ENCODE measurements at places on chromosomes 12 and 14.
A peak's percentile ranks its signal among the peaks of the same experiment; 100 is the strongest.

DNA sequence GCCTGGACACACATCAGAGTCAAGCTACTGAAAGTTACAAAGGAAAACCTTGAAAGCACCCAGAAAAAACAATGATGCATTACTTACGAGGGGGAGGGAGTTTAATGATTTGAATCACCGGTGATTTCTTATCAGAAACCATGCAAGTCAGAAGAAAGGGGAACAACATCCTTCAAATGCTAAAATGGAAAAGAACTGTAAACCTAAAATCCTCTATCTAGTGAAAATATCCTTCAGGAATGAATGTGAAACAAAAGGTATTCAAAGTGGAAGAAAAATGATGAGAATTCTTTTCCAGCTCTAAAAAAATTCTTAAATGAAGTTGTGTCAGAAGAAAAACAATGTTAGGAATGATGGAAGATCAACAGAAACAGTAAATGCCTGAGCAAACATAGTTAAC lies 16.8 kb downstream of the SCAF11 start:
- no peak for DNase-seq

GRCh38 chr14:28344381-28344780 lies 422.2 kb upstream of the FOXG1 start:
- no peak for DNase-seq

- DNase-seq: no peak
Observed at GRCh38 chr12:6528539-6529235, 5.6 kb upstream of the GAPDH start.

GRCh38 chr12:3972576-3972975 lies 99.4 kb upstream of the PARP11 start:
- no peak for DNase-seq

DNA sequence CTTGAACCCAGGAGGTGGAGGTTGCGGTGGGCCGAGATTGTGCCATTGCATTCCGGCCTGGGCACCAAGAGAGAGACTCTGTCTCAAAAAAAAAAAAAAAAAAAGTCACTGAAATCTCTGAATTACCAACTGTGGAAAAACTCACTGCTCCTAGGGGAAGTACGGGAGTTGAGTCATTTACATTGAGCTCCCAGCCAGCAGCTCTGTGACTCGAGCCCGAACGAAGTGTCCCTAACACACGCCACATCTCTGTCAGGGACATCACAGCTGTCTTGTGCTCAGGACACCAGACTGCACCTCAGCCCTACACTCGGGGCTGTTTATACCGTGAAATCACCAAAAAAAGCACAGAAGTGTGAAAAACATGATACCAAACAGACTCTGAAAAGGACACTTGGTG lies 21.1 kb downstream of the ATP6V0A2 start:
- DNase-seq: no peak

- DNase-seq: no peak
Observed at GRCh38 chr12:67539946-67540345, 108.6 kb upstream of the DYRK2 start.

DNA sequence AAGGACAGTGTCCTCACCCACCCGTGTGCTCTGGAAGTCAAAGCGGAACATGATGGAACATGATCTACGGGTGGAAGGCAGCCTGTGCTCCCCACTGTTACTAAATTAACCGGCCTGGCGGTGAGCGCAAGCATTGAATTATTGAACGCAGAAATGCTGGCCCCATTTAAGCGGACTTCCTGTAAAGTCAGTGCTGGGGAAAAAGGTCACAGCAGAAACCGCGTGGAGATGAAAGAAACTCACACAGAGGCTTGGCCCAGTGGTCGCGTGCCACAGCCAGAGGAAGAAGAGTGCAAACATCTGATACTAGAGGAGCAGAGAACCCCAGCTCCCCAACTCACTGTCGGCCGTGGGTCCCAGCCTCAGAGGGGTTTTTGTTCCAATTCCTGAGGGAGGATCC lies 321.2 kb downstream of the ADGRD1 start:
- DNase-seq: no peak

GRCh38 chr12:12466157-12466556 lies 96.5 kb downstream of the DUSP16 start:
- DNase-seq: no peak

DNA sequence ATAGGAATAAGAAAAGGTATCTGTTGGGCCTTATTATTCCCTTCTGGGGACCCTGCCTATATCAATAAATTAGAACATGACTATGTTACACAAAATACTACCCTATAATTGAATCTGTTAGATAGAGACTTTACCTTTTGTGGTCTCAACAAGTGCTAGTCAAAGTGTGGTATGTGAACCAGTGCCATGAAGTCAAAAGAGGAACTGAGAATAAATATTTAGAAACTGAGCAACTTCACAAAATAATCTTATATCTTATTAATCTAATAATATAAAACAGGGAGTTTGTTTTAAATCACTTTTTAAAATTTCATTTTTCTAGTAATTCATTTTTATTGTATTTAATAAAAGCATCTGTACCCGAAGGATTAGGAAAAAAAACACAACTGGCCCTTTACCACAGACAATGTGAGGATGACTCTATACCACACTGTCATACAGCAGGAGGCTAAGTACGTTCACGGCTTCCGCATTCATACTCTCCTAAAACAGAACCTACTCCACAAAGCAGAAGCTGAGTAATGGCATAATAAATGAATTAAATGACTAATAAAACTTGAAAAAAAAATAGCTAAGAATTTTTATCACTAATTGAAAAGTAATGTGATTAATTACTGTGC lies 42.1 kb downstream of the SEC23A start:
- DNase-seq: no peak

DNA sequence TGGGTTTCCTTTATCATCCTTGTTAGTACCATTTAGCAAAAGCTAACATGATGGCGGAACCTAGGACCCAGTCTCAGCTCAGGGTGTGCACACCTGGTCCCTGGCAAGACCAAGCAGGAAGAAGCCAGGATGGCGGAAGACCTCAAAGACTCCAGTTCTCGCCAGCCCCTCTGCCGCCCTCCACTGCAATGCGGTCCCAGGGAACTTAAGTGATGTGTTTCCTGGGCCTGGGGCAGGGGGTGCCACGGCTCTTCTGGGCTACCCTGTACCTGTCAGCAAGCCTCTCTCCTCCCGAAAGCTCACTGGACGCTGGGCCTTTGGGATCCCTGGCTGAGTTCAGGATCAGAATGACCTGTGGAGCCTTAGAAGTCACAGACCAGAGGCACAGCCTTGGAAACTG lies 71.3 kb downstream of the FBXL14 start:
- no peak for DNase-seq

DNA sequence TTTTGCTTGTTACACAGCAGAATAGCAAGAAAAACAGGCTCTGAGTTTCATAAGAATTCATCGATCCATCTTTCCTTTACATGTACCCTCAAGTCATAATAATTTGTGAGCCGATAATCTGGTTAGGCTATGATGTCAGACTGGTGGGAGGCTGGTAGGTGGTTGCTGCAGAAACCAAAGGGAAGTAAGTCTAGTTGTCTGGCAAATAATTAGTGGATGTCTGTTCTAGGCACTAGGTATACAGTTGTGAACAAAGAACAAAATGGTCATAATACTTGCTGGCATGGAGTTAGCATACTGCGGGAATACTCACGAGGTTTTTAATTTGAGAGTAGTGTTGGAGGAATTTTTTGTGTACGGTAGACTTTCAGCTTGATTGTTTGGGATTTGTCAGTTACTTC lies 8.8 kb downstream of the SUSD6 start:
- DNase-seq: no peak

DNA sequence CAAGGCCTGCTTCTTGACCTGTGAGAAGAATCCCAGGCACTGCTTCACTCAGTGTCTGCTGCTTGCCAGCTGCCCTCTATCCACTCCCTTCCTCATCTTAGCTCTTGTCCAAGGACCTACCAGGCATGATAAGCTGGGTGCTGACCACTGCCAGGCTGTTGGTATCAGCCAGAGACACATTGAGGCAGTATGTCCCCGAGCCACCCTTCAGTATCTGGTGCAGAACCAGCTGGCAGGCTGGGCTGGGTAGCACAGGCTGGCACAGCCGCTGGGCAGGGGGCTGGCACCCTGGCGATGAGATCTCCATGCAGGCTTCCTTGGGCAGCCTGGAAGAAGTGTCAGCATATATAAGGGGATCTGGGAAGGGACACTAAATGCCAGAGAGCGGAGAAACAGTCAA lies 10.5 kb downstream of the PMEL start:
- DNase-seq: no peak

DNA sequence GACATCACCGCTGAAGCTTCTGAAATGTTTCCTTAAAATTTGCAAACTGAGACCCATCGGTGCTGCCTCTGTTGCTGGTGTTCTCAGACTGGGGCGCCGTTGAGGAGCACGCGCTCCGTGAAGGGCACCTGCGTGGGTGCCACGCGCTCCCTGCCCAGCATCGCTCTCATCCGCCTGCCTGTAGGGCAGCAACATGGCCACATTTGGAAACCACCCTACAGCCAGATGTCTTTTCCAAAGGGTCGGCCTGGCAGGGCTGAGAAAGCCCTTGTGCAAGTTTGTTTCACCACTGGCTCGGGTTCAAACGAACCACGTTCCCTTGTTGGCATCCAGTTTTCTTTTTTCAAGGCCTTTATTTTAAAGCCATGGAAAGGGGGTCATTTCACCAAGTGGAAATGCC lies 13.9 kb downstream of the ADGRD1 start:
- DNase-seq: no peak

- DNase-seq: no peak
Observed at GRCh38 chr12:27940245-27940644, 32.3 kb downstream of the PTHLH start.

- no peak for DNase-seq
Observed at GRCh38 chr12:53101931-53102781, 1.1 kb upstream of the SOAT2 start.

- DNase-seq: no peak
Observed at GRCh38 chr14:42565556-42565955, 958.9 kb downstream of the LRFN5 start.

- no peak for DNase-seq
Observed at GRCh38 chr12:131196220-131196619, 242.5 kb downstream of the ADGRD1 start.

GRCh38 chr14:65425885-65426284 lies 13.4 kb downstream of the FUT8 start:
- DNase-seq: no peak

- no peak for DNase-seq
Observed at GRCh38 chr12:24255920-24256665, 306.6 kb upstream of the SOX5 start.

DNA sequence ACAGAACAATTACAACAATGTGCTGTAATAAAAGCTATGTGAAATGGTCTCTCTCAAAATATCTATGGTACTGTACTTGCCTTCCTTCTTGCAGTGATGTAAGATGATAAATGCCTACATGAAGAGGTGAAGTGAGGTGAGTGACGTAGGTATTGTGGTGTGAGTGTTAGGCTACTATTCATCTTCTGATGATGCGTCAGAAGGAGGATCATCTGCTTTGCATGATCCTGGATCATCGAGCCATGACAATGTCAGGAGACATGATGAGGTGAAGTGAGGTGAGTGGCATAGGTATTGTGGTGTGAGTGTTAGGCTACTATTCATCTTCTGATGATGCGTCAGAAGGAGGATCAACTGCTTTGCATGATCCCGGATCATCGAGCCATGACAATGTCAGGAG lies 105.8 kb downstream of the KCNC2 start:
- no peak for DNase-seq

GRCh38 chr14:50447461-50447860 lies 50.8 kb upstream of the CDKL1 start:
- no peak for DNase-seq

- DNase-seq: no peak
Observed at GRCh38 chr14:57749267-57749666, 116.6 kb downstream of the SLC35F4 start.

DNA sequence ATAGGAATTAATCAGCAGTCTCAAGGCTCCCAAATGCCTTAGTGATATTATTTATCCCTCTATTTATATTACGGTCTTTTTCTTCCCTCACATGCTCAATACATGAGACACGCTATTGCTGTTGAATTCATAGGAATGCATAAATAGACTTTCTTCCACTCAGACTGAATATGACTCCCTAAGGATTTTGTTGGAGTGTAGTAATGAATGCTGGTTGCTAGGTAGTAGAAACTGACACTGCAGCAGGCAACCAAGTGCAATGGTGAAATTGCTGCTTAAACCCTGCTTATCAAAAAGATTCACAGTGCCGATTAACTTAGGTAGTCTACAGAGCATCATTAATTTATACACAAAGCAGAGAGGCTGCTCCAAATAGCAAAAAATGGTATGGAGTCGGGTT lies 168.2 kb downstream of the KCNC2 start:
- DNase-seq: no peak

DNA sequence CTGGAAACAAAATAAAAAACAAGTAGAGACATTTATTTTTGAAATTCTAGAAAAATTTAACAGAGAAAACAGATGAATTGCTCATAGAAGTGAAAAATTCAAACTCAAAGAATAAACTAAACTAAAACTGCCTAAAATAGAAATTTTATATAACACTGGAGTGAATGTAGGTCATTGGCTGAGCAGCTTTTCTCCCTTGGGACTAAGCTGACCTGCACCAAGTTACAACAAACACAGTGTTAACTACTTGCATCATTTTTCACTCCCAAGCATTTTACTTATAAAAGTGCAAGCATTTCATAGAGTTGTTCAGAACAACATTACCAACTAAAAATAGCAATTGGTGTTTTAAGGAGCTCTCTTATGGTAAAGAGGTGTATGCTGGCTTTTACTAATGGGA lies 298.1 kb downstream of the MED13L start:
- DNase-seq: peak; percentile 37

GRCh38 chr12:13154831-13155230 lies 41.7 kb upstream of the EMP1 start:
- DNase-seq: no peak

DNA sequence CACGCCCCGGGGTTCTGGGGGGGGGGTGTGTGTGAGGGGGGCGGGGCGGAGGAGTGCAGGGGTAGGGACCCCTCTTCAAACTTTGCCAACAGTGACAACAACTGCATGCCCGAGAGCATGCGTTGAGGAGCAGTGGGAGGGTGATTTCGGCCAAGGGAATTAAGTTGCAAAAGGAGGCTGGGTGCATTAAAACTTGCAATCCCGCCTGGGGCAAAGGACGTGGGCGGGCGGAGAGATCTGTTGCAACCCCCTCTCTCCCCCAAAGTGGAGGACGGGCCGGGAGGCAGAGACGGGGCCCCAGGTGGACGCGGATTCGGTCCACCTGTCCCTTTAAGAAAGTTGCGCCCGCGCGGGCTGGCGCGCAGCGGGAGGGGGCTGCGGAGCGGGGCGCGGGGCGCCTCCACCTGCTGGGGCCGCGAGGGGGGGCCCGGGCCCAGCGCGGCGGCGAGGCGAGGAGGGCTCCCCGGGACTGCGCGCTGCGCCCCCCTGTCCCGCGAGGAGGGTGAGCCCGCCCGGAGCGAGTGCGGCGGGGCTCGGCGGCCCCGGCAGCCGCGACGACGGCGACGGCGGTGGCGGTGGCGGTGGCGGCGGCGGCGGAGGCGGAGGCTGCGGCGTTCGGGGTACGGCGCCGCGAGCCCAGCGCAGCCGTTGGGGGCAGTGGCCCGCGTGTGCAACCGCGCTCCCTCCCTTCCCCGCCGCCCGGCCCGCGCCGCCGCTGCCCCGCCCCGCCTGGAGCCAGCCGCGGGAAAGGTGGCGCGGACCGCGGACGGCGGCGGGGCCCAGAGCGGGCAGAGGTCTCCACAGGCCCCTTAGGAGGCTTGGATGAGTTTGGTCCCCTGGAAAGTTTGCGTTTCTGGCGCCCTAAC lies 530 bp upstream of the FOXN4 start:
- DNase-seq: no peak

Measured in AG09309 (cell line).